ENCODE measurements at places on chromosomes 3 and 15. TPM values are rescaled to one million over a fixed set of nuclear protein-coding genes. Genes with fewer than 3 reads are reported as not detected.

SYNPR gene
- total RNA-seq, result 0.85 TPM

PLA2G4F gene
- 0.16 TPM for total RNA-seq

MCTP2 gene
- 7.4 TPM for total RNA-seq

DGKG gene
- 0.92 TPM for total RNA-seq

LDHAL6B gene
- not detected for total RNA-seq

GRCh38 chr3:143653493-143653892 lies 194.8 kb downstream of the SLC9A9 start:
- DNase-seq, result no peak

- DNase-seq, result peak; percentile 78
These were observed 835 bp downstream of the SEMA5B start for GRCh38 chr3:123026565-123027291.

DNA sequence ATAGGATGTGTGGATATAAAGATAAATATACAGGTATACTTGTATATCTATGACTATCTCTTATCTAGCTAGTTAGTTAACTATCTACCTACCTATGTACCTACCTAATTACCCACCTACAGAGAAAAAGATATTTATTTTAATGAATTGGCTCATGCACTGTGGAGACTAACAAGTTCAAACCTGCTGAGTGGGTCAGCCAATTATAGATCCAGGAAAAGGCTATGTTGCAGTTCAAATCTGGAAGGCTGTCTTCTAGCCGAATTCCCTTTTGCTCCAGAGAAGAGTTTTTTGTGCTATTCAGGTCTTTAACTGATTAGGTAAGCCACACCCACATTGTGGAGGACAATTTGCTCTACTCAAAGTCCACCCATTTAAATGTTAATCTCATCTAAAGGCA lies 335.0 kb downstream of the GRM7 start:
- DNase-seq, result no peak

DNA sequence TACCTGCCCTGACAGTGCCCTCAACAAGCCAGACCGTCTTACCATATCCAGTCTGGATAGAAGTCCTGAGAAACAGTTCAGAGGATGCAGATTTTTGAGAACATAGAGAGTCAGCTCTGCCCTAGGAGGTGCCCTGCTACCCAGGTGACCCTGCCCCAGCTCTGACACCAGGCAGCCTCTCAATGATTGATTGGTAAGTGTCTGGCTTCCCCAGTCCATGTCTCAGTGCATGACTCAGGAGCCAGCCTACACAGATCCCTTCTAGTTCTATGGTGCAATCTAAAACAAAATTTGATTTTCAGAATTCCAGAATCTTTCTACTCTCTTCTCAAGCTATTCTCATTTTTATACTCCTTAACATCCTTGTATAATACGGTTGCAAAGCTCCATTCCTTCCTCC lies 292.1 kb downstream of the VPS13C start:
- DNase-seq, result no peak

- DNase-seq, result no peak
These were observed 229.5 kb downstream of the TUSC7 start for GRCh38 chr3:116939091-116939490.

GRCh38 chr15:64247906-64248541 lies 85.2 kb upstream of the PPIB start:
- DNase-seq, result no peak

GRCh38 chr3:119314821-119315220 lies 20.6 kb downstream of the ARHGAP31 start:
- DNase-seq, result no peak

DNA sequence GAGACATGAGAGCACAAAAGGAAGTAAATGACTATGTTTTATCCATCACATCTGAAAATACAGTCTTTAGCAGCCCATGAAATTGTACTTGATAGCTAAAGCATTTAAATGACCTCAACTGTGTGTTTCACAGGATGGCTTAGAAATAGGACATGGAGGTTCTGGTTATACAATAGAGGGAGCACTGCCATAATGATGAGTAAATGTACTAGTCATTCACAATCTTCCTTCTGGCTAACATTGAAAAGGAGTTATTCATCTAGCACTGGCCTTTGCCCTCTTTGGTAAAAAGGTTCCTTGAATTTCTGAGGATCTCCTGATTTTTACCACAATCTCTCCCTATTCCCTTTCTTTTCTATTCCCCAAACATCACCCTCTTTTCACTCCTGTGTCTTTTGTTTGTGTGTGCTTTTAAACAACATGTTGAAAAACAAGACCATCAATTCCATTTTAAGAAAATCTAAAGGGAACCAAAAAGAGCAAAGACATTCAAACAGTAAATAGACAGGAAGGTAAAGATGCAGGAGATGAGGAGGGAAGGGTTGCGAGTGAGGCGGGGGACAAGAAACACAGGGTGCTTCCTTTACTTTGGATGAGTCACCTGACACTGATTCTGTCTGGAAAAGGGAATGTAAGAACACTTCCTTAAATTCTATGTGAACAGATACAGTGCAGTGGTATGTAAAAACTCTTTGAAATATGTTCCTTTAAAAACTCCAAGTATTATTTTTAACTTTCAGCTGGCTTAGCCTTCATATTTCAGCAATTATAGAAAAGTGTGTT lies 619.0 kb downstream of the MECOM start:
- DNase-seq, result no peak

GRCh38 chr15:40276927-40277326 lies 5.9 kb downstream of the ANKRD63 start:
- DNase-seq, result no peak

GRCh38 chr3:162211470-162211869 lies 714.9 kb downstream of the OTOL1 start:
- no peak for DNase-seq

- no peak for DNase-seq
These were observed 194.3 kb downstream of the FOXP1 start for GRCh38 chr3:71389191-71389590.

DNA sequence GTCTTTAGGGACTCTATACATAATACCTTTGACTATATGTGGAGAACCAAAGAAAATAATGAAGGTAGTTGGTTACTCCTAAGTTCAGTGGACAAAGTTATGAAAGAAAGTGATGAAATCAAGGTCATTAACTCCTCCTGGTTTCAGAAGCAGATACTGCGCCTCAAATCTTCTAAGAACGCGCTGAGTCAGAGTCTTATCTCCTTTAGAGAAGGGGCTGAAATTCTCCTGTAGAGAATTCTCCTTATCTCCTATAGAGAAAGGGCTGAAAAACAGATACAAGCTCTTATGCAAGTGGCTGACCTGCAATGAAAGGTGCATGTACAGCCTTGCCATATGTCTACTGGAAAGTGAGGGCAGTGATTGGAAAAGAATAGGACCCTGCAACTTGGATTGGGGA lies 824.2 kb downstream of the NSUN3 start:
- no peak for DNase-seq

- no peak for DNase-seq
These were observed 79.6 kb downstream of the CGNL1 start for GRCh38 chr15:57455929-57456328.

GRCh38 chr3:31724651-31725050 lies 191.9 kb downstream of the STT3B start:
- DNase-seq, result no peak

- DNase-seq, result peak; percentile 13
These were observed 65.9 kb upstream of the RARB start for GRCh38 chr3:25362118-25362517.
